ENCODE measurements at places on chromosomes 1 and 21.

- no peak for DNase-seq
These were observed 8.1 kb downstream of the ADAMTS5 start for GRCh38 chr21:26958788-26959187.

- no peak for DNase-seq
These were observed 35.3 kb upstream of the CACYBP start for GRCh38 chr1:174964261-174964971.

- no peak for DNase-seq
These were observed 124.6 kb downstream of the BACH1 start for GRCh38 chr21:29423099-29423870.

DNA sequence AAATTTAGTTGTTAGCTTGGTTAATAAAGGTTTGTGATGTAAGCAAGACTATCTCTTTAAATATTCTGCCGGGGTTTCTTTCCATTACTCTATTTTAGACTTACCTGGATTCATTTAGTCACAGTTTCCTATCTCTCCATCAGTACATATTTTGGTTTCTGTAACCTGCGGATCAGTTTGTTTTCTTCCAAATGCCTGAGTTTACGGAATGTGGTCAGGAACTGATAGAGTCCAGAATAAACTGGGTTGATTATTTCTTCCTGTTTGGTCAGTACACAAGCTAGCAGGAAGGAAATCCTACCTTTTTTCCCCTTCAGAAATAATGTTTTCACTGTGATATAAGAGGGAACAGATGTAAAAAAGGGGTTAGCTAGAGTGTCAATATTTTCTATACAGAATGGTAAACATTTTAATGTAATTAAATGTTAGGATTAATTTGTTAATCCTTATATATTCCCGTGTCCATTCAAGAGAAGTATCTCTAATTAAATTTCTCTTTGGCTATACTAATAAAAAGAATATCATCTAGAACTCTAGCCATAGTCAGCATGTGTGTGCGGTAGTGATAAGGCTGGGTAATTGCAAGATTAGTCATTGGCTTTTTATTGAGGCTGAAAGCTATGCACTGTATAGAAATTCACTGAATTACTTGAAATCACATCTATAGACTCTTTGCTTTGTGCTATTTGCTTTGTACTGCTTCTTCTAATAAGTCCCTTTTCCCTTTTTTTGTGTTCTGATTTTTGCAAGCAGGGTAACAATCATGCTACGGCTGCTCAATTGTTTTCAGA lies 144.7 kb upstream of the ADGRL4 start:
- no peak for DNase-seq

DNA sequence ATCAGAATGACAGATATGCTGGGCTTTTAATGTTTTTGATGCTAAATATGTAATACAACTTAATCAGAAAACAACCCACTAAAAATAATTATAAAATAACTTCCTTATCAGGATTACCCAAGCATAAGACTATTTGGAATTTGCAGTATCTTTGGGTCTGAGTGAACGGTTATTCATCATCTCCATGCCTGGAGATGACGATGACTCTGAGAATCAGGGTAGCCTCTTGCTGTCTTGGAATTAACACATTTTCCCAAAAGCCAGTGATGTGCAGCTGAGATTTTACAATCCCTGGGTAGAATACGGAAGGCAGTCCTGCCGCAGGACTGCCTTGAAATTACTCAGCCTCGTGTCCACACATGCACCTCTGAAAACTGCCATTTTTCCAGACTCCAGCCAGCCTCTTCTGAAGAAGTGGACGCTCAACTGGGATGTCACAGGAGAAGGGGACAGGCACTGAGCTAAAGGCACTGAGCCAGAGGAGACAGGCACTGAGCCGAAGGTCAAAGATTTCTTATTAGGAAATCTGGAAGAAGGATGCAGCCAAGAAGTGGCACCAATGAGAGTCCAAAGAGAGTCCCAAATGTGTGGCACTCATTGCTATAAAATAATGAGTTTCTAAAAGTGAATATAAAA lies 85.5 kb downstream of the PGBD5 start:
- DNase-seq, result no peak

DNA sequence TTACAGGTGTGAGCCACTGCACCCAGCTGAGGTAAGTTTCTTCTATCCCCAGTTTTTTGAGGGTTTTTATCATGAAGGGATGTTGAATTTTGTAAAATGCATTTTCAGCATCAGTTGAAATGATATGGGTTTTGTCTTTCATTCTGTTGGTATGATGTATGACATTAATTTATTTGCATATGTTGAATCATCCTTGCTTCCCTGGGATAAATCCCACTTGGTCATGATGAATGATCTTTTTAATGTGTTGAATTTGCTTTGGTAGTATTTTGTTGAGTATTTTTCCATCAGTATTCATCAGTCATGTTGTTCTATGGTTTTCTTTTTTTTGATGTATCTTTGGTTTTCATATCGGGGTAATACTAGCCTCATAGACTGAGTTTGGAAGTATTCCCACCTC lies 141.0 kb downstream of the RPS6KC1 start:
- DNase-seq, result no peak

- DNase-seq, result no peak
These were observed 51.9 kb upstream of the CD34 start for GRCh38 chr1:207962716-207963426.

GRCh38 chr21:17432732-17433057 lies 80.1 kb upstream of the CXADR start:
- DNase-seq, result no peak

GRCh38 chr1:97352936-97353382 lies 567.9 kb downstream of the DPYD start:
- no peak for DNase-seq

GRCh38 chr1:116951200-116951935 lies 41.7 kb downstream of the PTGFRN start:
- DNase-seq, result no peak

DNA sequence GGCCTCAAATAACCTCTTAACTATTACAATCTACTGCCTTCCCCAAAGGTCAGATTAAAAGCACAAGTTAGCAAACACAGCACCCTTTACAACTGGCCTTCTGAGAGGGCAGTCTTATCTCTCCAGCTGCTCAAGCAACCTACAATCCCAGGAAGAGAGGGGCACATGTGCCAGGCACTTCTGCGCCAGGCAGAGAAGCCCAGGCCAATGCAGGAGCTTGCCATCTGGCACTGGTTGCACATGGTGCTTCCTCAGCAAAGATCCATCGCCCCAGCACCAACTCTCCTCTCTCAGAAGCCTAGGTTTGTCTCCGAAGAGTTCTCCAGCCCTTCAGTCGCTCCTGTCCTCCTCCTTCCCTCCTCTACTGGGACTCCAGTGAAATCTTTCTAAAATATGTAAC lies 2.5 kb downstream of the STK40 start:
- no peak for DNase-seq

GRCh38 chr1:12012560-12013316 lies 6.6 kb upstream of the MIIP start:
- DNase-seq, result no peak

GRCh38 chr1:32122151-32122550 lies 14.3 kb downstream of the KPNA6 start:
- no peak for DNase-seq

GRCh38 chr21:39863111-39863510 lies 4.1 kb upstream of the PCP4 start:
- DNase-seq, result no peak

- DNase-seq, result no peak
These were observed 61.8 kb downstream of the ATP1A1 start for GRCh38 chr1:116434849-116435248.

DNA sequence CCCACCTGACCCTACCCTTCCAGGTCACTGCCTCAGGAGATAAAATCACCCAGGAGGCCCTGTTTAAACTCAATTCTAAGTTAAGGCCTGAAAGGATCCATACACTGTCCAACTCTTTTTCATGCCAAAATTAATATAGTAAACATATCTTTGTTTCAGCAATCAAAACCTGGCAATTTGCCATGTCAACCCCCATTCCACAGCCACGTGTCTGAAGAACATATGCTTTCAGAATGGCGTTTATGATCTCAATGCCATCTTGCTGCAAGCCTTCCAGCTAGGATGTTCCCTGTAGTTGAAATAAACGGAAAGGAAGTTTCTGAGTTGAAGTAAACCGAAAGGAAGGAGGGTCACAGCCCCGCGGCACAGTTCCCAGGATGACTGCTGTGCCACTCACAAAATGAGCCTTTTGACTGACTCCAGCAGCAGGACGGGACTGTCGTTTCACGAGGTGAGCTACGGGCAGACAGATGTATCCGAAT lies 472.0 kb downstream of the SMYD3 start:
- no peak for DNase-seq

DNA sequence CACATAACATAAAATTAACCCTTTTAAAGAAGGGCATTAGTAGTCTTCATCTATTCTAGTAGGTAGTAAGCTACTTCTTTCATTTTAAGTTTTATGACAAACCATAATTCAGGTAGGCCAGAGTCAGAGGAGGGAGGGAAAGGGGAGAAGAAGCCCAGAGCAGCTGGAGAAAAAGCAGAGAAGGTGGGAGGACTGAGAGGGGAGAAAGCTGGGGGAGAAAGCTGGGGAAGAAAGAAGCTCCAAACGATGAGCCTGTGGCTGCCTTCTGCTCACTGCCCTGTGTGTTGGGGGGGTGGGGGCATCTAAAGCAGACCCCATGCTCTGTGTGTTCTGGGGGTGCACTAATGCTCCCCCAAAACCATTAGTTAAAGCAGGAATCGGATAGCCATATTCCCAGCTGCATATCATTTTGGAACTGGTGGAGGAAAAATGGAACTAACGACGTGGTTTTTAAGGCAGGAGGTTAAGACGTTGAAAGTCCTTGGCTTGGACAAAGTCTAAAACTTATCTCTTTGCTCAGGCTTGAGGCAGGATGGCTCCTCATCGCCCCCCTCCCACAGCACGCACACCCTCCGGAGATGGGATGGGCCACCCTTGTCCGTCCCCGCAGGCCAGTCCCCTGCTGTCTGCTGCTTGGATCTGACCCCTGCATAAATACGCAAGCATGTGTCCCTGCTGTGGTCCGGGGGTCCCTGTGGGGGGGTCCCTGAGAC lies 184.2 kb downstream of the DYRK1A start:
- no peak for DNase-seq

- no peak for DNase-seq
These were observed 3.8 kb downstream of the TRPM2 start for GRCh38 chr21:44357064-44357837.

DNA sequence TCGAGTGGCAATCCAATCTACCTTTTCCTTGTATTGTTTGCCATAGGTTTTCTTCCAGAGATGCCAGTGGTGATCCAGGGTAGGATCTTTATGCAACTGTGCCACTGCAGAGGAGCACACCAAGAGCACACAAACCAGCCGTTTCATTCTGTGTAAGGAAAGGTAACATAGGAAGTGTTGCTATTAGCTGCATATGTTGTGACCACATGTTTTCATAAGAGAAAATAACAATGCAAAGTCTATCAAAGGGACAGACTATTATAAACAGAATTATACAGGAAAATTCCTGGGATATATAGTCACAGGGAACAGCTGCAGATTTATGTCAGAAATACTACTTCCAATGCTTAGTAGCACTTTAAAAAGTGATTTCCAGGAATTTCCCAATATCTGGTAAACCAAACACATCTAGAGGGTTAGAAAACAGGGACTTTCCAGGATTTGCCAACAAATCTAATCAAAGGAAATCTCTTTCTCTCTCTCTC lies 919 bp downstream of the CTSS start:
- DNase-seq, result no peak

- no peak for DNase-seq
These were observed 125.9 kb downstream of the MAST2 start for GRCh38 chr1:45929257-45929687.

GRCh38 chr1:78716186-78716585 lies 66.6 kb downstream of the IFI44 start:
- no peak for DNase-seq

DNA sequence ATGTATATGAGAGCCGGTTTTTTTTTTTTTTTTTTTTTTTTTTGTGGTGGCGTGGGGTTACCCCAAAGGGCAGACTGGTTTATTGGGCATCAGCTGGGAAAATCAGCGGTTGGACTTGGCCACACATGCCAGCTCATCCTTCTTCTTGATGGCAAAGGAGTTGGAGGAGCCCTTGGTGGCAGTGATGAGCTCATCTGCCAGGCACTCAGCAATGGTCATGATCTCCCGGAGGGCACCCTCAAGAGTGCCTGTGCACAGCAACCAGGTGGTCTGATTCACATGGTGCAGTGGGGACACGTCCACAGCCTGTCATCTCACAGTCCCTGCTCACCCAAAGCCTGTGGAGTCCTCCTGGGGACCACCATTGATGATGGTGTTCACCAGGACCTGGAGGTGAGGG lies 62.0 kb downstream of the MRPS6 start:
- DNase-seq, result no peak

DNA sequence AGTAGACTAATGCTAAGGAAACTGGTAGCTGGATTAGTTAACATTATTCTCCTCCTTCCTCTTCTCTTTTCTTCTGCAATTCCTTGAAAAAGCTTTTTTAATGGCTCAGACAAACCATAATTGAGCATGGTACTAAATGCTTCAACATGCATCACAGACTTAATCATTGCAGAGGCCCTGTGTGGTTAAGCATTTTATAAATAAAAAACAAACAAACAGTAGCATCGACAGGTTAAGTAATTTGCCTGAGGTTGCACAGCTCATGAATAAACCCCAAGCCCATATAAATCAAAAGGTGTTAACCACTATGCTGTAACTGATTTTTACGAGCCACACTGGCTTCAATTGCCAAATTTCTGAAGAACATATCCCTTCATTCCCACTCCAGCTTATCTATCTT lies 462.1 kb downstream of the LMO4 start:
- no peak for DNase-seq
